ENCODE measurements at places on chromosomes 12 and 14. TPM values are rescaled to one million over a fixed set of nuclear protein-coding genes. Genes with fewer than 3 reads are reported as not detected.

DNA sequence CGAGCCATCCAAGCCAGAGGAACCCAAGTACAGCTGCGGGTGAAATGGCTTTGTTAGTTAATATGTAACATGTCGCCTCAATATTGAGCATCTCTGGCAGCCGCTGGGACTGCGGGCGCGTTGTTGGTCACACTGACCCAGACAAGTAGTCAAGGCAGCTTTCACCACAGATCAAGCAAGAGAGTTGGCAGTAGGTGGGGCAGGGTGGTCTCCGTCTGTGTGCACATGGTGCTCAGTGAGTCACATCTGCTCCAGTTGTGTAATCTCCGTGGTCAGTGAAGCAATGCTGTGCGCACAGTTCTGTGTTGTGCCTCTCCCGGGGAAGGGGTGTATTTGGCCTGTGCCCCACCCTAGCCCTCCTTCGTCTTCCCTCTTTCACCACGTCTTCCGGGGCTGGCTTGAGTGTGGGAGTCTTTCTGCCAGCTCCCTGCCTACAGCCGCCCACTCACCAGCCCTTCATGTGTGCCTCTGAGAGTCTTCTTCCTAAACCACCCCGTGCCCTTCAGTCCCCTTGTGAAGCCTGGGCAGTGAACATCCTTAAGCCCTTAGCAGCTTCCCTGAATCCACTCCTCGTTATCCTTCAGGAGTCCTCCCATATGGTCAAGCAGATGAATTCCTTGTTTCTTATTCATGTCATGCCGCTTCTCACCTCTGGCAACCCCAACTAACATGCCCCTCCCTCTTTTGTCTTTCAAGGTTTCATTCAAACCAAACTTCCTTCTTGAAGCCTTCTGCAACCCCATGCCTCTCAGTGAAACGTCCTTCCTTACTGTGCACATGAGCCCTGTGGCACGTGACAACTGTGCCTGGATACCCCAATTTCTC, 242.1 kb downstream of the CACNA1C start:
- peak; percentile 86 for DNase-seq

DNA sequence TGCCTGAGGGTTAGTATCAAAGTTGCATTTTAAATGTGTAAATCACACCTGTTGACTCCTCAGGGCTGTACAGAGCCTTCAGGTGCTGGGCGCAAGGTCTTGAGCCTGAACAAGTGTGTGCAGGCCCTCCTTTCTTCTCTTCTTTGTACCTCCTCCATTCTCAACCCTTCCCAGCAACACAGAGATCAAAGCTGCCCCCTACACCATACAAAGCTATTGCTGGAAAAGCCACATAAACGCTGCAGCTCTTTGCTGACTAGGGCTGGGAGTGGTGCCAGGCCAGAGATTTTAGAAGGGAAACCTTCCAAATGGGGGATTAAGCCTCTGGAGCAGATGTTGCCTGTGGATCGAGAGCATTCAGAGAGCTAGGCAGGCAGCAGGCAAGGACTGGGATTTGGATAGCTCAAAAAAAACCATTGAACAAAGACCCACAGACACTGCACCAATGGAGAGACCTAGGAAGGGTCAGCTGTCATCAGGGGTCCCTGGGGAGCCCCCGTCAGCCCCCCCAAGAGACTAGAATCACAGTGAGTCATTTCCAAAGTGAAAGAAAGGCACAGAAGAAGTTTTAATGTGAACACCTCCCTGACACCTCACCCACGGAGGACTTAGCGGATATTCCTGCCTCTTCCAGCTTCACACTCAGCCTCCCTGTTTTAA, 18.2 kb upstream of the SUSD6 start:
- no peak for DNase-seq

DNA sequence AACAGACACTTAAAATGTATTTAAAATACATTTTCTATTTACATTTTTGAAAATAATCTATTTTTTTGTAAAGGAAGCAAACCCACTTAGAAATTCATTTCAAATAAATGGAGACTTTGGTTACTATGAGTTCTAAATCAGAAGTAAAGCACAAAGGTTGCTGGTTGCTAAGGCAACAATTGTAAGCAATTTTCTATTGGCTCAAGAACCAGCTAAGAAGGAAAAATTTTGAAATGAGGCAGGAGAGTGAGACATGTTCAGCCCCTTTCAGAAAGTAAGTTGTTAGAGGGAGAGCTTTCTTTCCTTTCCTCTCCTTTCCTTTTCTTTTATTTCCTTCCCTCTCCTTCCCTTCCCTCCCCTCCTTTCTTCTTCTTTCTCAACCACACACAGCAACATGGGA, 80.7 kb downstream of the PRMT8 start:
- DNase-seq, result no peak

DNA sequence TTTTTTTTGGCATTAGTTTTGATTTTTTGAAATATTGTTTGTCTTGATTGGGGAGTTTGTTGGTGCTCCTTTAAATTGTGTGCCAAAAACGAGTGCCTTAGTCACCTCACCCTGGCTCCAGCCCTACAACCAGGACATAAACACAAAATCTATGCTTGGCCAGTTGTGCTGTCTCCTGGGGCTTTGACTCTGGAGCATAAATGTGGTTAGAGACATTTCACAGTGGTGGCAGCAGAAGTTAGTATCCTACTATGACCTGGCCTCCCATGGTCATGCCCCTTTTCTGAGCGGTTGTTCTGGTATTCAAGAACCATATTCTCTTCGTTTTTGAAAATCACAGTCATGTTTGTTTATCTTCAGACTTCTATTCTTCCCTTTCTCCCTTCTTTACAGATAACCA, 70.7 kb upstream of the PSMA6 start:
- DNase-seq, result no peak

DNA sequence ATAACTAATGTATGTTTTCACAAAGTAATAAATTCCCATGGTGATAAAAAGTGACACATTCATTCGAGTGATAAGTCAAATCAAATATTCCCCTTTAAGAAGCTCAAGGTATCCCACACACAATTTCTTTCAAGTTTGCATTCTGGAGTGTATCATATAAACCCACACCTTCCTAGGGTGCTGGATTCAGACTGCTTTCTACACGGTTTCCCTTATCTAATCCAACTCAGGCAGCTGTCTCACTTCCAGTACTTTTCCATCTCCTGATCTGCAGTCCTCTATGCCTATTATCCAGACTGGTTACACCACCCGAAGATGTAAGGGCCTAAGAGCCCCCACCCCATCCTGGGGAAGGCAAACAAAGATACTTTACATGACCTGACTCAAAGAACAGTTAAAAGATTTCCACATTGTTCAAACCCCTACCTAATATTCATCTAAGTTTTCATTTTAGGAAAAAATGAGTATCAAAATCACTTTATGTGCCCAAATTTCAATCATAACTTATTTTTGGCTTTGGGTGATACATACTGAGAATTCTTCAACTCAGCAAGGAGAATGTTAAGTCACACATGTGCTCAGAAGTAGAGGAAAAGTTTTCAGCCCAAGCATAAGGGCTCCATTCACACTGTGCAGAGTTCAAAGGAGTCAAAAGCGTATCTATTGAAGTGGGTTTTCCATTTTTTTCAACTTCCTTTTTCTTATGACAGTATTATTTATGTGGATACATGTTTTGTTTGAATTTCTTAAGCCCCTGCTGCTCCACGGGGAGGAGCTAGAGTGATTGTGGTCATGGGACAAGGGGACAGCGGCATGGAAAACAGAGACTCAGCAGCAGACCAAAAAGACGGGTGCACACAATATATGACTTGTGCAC, 41.8 kb downstream of the CORO1C start:
- DNase-seq, result no peak

- no peak for DNase-seq
These were observed 379.4 kb downstream of the ZFP36L1 start for GRCh38 chr14:68413509-68413908.

GRCh38 chr14:21095430-21096205, 2.8 kb downstream of the ZNF219 start:
- DNase-seq, result no peak

- no peak for DNase-seq
These were observed 40.3 kb downstream of the LEMD3 start for GRCh38 chr12:65209655-65210043.

GRCh38 chr12:111773801-111774551, 7.2 kb downstream of the ALDH2 start:
- peak; percentile 85 for DNase-seq

DNA sequence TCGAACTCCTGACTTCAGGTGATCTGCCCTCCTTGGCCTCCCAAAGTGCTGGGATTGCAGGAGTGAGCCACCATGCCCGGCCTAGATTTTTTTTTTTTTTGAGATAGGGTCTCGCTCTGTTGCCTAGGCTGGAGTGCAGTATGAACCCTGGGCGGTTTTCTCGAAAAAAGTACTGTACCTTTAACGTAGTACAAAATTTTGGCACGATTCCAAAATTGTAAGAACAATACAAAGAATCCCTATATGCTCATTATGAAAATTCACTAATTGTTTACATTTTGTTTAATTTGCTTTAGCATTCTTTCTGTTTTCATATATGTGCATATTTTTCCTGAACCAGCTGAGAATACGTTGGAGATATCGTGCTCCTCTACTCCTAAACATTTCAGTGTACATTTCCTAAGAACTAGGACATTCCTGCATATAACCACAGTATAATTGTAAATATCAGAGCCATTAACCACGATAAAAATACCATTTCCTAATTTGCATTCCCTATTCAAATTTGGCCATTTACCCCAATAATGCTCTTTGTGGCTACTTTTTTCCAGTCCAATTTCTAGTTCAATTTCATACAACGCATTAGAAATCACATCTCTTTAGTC, 97.8 kb downstream of the RPS6KA5 start:
- no peak for DNase-seq

DNA sequence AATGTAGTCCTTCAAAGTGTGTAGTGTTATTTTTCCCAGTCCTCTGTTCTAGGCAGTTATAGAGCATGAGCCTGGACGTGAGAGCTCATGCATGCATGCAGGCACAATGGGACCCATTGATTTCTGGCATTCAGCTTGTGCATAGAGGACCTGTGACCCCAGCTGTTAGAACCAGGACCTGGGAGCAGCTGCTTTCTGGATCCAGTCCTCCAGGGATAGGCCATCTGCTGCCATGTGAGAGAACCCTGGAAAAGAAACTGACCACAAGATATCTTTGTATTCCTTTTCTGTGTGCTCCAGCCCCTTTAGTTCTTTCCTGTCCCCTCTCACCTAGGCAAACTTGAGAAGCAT, 76.9 kb downstream of the SUSD6 start:
- DNase-seq, result no peak

DNA sequence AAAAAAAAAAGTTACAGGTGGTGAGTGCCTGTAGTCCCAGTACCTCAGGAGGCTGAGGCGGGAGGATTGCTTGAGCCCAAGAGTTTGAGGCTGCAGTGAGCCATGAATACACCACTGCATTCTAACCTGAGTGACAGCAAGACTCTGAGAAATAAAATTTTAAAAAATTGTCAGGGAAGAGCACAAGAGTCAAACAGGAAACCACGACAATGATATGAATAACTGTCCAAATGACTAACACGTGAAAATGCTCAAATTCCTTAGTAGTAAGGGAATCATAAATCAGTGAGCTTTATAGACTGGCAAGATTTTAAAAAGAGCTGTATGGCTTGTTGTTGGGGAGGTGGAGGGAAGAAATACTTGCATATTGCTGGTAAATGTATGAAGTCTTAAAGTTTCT, 12.9 kb upstream of the ASPG start:
- DNase-seq, result no peak

GRCh38 chr12:49868449-49868848, 25.5 kb upstream of the BCDIN3D start:
- peak; percentile 57 for DNase-seq

GRCh38 chr12:117513353-117513752, 151.9 kb upstream of the NOS1 start:
- DNase-seq, result no peak

- no peak for DNase-seq
These were observed 28.3 kb downstream of the TTC5 start for GRCh38 chr14:20277409-20277808.

PLXNC1 gene
- total RNA-seq, result 15.7 TPM

ALX1 gene
- total RNA-seq, result not detected

GPR84 gene
- 0.96 TPM for total RNA-seq

CIT gene
- 6.8 TPM for total RNA-seq

SLC25A21 gene
- total RNA-seq, result 0.35 TPM
